Activated gamma-delta T cell treated with Interleukin-2 at 50 U/mL for 16 hours (primary cell): ENCODE measurements at places on chromosomes 6 and 20.
A peak's percentile ranks its signal among the peaks of the same experiment; 100 is the strongest.

- DNase-seq: no peak
These were observed 579.1 kb downstream of the BMP2 start for GRCh38 chr20:7346562-7346961.

GRCh38 chr20:53869466-53870258 is 200.7 kb downstream of the BCAS1 start:
- DNase-seq: peak; percentile 72

- DNase-seq: no peak
These were observed 2.5 kb downstream of the MAPRE1 start for GRCh38 chr20:32822225-32822624.

- DNase-seq: no peak
These were observed 642.3 kb downstream of the MAFB start for GRCh38 chr20:40046703-40047102.

DNA sequence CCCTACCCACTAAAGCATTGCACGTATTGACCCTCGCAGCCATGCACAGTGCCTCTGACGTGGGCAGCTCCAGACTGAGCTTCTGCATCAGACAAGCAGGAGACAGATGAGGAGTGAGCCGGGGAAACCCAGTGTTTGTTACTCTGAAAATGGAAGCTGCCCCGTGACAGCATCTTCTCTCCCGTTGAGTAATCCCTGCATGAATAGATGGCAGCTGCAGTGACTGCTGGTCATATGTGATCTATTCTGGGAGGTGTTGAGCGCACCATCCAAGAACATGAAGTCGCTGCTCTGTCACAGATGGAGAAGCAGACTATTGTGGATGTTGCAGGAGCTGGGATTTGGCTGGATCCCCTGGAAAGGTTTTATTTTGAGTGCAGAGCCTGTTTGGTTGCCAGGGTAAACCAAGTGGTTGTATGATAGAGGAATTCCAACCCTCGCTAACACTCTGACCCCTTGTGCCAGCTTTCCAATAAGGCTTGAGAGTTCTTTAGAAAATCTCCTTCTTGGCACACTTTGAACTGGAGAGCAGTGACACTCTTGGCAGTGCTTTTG is 242.2 kb downstream of the NRN1 start:
- DNase-seq: no peak

DNA sequence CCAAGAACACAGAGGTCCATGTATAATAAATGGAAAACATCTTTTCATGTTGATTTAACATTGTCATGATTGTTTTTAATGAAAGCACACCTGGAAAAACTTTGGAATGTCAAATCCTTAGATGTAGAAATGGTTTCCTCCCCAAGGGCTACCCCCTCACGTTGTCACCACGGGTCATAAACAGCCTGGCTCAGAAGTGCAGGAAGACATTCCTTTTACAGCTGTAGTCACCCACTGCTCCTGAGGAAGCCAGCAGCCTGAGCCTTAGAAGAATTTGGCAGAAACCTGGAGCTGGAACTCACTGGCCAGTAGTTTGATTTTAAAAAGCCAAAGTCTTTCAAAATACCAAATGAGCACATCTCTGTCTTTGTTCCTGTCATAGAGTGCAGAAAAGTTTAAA is 23.7 kb downstream of the ADGRF5 start:
- no peak for DNase-seq

DNA sequence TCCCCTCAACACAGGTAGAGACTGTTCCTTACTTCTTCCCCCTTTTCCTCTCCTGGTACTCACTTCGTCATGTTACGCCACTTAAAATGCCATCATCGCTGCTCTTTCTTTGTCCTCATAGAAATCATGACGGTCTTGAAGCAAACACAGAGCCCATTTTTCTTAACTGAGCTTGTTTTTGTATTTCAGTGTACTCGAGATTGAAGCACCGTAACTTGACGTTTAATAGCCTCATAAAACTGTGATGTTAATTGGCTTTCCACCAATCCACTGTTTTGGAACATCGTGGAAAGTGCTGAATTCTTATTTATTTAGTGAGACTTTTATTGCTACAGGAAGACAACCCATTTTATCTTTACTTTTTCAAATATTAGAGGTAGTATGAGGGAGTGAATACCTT is 38.7 kb downstream of the DUSP22 start:
- no peak for DNase-seq

- no peak for DNase-seq
These were observed 46.8 kb downstream of the CEP43 start for GRCh38 chr6:167045828-167046580.

- DNase-seq: no peak
These were observed 4.5 kb downstream of the LY6G5C start for GRCh38 chr6:31676322-31676903.

GRCh38 chr6:153032255-153032882 is 29.9 kb upstream of the MTRF1L start:
- DNase-seq: no peak

GRCh38 chr6:52087498-52087999 is at the start of gene PKHD1:
Gene PKHD1, minus strand, starts transcription at chr6:52087613. Its CDS starts 2,680 bp downstream, at chr6:52084933.
- DNase-seq: no peak

- no peak for DNase-seq
These were observed 40.3 kb downstream of the IL22RA2 start for GRCh38 chr6:137133122-137133521.

- DNase-seq: no peak
These were observed 129.4 kb downstream of the LY86 start for GRCh38 chr6:6717953-6718352.

DNA sequence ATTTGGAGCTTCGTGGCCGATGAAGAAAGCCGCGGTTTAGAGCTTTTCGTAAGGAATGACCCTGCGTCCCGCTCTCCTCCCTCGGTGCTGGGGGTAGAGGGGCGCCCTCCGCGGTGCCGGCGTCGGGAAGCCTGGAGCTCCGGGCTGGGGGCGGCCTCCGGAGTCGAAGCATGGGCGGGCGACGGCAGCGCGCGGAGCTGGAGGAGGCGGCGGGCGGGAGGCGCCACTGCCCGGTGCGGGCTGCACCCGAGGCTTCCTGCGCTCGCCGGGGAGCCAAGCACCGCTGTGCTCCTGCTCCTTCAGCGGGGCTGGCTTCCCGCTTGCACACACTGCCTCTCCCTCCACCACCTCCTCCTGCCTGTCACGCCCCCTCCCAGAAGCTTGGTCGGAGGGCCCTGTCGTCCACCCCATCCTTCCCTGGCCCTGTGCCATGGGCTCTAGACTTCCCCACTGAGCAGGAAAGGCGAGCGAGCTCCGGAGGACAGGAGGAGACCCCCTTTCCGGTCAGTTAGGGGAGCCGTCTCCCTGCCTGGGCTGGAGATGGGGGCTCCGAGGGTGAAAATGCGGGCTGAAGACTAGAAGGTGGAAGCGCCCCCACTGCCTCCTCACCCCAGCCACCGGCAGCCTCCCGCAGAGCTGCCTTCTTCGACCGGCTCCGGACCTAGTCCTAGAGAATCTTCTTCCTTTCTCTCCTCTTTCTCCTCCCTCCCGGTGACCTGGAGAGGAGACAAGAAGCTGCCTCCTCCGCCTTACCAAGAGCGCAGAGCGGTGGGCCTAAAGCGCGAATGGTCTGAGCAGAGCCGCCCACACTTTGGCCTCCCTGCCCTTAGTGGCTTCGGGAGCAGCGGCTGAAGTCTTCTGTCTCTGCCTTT is 1.8 kb downstream of the CDH4 start:
- no peak for DNase-seq

GRCh38 chr6:181049-181654 is 111.1 kb upstream of the DUSP22 start:
- no peak for DNase-seq

DNA sequence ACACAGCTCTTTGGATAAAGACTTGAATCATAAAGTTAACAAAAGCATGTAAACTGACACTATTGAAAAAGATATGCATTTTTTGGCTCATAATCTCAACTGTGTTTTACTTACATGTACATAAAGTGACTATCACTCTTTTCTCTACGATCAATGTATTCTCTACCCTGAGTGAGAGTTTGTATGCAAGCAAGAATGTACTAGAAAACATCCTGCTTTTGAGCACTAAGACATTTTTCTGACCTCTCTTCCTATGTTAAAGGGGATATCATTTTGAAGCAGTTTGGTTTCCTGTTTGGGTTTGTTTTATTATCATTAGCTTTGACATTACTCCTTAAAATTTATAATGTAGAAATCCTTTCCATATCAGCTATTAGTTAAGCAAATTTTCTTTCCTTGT is 910.8 kb downstream of the C6orf118 start:
- no peak for DNase-seq

GRCh38 chr6:168278904-168279303 is 40.7 kb downstream of the DACT2 start:
- no peak for DNase-seq

- no peak for DNase-seq
These were observed 15.7 kb upstream of the LAMA4 start for GRCh38 chr6:112269979-112270566.

- no peak for DNase-seq
These were observed 562.3 kb downstream of the DHX35 start for GRCh38 chr20:39524371-39524911.

GRCh38 chr6:28349344-28349891 is 329 bp upstream of the ZKSCAN3 start:
- no peak for DNase-seq

DNA sequence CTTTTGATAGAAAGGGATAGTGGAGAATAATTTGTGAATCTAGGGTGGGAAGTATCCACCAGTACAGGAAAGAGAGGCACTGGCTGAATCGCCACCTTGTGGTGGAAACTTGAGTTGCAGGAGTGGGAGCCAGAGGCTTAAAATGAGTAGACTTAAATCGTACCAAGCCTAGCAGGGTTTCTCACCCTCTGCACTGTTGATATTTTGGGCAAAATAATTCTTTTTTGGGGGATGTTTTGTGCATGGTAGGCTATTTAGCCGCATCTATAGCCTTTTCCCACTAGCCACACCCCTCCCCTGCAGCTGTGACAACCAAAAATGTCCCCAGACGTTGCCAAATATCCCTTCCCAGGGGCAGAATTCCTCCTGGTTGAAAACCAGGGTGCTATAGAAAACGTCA is 119.1 kb downstream of the DHX35 start:
- peak; percentile 81 for DNase-seq

DNA sequence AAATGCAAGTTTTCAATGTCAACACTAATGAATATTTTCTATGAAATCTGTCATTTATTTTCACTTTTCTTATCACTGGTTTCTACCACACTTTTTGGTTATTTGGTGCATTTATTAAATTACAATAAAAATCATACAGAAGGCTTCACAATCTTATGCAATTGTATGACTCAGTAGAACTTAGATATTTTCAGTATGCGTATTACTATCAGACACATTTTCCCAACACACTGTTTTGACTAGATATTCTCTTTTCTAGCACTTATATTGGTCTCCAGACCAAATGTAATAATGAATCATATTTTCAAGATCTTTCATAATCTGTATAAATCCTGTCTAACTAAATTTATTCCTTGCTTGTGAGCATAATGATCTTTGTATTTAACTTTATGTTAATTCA is 74.1 kb downstream of the FAM83B start:
- no peak for DNase-seq

GRCh38 chr6:13762611-13763441 is 51.2 kb upstream of the RANBP9 start:
- no peak for DNase-seq

DNA sequence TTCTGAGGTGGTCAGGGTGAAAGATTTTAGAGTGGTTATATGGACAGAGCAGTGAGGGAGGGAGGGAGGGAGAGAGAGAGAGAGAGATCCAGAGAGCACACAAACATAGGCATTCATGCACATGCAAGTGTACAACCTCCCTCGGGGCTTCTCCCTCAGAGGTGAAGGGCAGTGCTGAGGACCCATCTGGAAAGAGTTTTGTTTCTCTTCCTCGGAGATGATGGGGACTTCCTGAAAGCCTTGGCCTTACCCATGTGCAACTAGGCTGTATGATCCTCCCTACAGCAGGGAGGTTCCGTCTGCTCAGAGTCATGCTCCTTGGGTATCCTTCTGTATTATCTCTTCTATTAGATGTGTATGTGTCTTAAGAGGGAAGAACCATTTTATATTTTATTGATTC is 21.4 kb upstream of the TSPYL1 start:
- DNase-seq: no peak

DNA sequence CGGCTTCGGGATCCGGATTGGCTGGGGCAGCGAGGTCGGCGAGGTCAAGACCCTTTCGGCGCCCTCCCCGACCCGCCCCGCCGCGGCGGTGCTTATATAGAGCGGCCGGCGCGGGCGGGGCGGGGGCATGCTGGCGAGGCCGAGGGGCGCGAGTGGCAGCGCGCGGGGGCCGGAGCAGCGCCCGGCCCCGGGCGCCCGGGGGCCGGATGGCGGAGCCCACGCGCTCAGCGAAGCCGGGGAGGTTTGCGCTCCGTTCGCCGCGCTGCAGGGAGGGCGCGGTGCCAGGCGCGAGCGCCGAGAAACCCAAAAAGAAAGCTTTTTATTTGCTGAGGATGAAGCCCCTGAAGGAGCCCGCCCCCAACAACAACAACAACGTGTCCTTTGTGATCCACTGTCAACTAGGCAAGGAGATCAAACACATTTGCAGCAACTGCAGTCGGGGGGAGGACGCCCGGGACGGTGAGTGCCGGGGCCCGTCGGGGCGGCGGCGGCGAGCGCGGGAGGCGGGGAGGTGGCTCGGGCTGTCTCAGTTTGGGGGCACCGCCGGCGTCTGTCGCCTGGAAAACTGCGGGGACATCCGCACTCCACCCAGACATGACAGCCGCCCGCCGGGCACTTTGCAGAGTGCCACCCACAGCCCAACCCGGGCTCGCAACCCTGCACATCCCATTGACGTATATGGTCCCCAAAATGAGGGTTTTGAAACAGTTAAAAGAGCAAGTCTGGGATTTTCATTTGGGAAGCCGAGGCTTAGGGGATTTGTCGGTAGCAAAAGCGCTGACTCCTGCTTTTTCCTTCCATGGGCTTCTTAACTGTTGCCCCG is 297.3 kb downstream of the PHACTR1 start:
- DNase-seq: no peak

DNA sequence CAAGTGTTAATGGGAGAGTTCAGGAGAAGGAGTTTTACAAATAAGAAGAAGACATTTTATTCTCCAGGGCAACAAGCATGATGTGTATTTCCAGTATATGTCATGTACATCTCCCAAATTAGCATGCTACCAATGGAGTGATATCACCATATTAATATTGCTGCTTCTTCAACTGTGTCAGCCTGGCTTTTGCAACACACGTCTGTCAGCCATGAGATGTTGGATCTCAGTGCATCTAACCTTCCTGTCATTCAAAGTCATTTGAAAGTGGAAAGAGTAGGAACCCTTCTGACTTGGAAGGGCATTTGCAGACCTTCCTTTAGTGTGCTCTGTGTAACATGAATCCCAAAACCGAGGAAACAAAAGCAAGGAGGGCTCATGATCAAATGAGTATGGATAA is 284.1 kb downstream of the ZNF217 start:
- no peak for DNase-seq

DNA sequence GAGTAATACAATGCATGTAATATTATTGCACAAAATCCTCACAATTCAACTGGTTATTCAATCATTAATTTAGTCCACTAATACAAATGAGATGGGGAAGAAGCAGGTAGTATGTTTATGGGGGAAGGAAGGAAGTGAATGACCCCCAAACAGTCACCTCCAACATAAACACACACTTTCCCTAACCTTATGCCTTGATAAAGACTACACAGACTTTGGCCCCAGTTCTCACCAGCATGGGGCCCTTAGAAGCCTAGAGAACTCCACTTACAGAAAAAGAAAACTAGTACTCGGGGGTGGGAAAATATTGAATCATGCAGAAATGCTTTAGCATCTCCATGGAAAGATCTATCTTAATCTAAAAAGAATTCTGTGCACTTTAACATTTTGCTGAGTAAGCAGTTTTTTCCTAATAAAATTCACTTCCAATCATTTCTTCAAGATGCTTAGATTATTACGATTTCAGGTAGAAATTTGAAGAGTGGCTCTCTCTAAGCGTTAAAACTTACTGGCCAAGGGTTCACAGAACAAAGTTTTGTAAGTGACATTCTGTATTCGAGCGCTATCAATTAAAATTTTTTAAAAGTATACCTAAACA is 18.8 kb downstream of the ARHGAP18 start:
- DNase-seq: no peak

- DNase-seq: no peak
These were observed 66.8 kb upstream of the AFDN start for GRCh38 chr6:167759912-167760311.
